ENCODE measurements at places on chromosomes 3 and 15. TPM values are rescaled to one million over a fixed set of nuclear protein-coding genes. Genes with fewer than 3 reads are reported as not detected.

BFSP2 gene
- not detected for total RNA-seq

STRA6 gene
- not detected for total RNA-seq

GRIP2 gene
- under 0.01 TPM for total RNA-seq

ARPP19 gene
- 65.2 TPM for total RNA-seq

IL5RA gene
- total RNA-seq, result not detected

- no peak for DNase-seq
Measured at GRCh38 chr15:77012868-77013267, 17.9 kb downstream of the PSTPIP1 start.

GRCh38 chr3:73508330-73508954 lies 116.3 kb downstream of the PDZRN3 start:
- peak; percentile 81 for DNase-seq

DNA sequence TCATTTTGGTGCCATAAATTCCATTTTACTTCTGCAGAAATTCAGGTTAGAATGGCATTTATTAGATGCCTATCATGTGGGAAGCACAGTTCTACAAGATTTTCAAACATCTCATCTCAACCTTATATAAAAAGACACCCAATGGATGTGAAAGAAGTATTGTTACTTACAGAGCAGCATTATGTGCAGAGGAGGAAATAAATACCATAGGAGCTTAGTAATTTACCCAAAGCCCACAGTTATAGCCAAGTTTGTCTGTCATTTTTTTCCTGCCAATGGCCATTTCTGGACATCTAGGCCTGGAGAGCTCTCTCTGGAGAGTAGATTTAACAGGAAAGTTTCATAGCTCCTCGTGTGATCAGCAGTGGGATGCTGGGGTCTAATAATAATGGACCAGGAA lies 659.4 kb upstream of the NAALADL2 start:
- peak; percentile 18 for DNase-seq

DNA sequence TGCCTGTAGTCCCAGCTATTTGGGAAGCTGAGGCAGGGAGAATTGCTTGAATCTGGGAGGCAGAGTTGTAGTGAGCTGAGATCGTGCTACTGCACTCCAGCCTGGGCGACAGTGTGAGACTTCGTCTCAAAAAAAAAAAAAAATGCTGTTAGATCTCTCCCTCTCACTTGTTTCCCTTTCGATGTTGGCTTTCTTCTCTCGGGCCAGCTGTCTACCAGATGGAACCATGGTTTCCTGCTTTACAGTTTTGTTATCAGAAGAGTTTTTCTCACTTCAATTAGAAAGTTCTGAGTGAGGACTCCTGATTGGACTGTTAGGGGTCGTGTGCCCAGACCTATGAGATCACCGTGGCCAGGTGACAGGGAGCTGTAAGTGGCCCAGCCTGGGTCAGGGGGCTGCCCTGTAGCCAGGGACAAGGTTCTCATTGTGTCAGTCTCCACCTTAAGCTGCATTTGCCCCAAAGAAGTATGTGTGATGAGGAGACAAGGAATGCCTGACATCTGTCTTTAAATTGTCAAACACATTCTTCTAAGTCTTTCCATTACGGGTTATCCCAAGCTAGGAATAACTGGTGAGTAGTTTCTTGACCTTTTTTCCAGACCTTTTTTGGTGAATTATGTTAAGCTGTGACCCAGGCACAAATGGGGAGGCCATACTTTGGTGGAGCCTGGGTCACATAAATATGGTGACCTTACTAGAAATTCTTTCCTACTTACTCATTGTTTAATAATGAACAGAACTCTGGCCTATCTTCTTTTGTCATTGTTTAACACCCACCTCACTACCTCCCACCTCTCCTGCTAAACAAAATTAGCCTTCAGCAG lies 25.2 kb downstream of the SNAPC5 start:
- peak; percentile 50 for DNase-seq

GRCh38 chr3:185807445-185808068 lies 17.3 kb downstream of the IGF2BP2 start:
- DNase-seq, result peak; percentile 94

- DNase-seq, result no peak
Measured at GRCh38 chr15:29569533-29570092, 252.7 kb downstream of the TJP1 start.

GRCh38 chr15:57165992-57166391 lies 210.3 kb upstream of the CGNL1 start:
- peak; percentile 59 for DNase-seq

GRCh38 chr3:65893631-65894030 lies 145.1 kb downstream of the MAGI1 start:
- DNase-seq, result no peak

DNA sequence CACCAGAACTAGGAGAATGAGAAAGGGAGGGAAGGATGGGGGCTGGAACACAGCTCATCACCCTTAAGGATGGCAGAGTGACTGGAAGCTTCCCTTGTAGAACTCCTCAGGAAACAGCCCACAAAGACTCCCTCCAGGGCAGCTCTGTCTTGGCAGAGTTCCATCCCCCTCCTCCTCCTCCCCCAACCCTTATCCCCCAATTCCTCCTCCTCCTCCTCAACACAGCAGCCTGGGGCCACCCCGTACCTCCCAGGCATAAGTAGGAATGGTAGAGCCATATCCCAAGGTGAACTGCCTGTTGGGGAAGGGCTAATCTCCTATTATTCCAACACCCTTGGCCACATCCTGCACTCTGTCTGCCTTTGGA lies 38.8 kb downstream of the ADCY5 start:
- DNase-seq, result no peak

GRCh38 chr3:150789451-150789850 lies 26.5 kb upstream of the SIAH2 start:
- no peak for DNase-seq

DNA sequence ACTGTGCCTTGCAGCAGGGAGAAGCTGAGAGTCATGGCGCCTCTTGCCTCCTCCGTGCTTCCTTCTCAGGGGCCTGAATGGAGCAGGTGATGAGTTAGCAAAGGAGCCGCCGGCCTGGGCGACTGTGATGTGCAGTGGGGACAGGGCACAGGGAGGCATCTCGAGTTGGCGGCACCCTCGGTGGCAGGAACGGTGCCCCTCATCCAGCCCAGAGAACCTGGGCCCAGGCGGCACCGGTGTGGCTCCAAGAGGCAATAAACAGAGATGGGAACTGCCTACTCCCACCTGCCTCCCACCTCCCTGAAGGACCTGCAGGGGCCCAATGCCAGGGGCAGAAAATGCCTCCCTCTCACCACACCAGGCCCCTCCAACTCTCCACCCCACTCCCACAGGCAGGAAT lies 6.2 kb downstream of the SLC41A3 start:
- no peak for DNase-seq

DNA sequence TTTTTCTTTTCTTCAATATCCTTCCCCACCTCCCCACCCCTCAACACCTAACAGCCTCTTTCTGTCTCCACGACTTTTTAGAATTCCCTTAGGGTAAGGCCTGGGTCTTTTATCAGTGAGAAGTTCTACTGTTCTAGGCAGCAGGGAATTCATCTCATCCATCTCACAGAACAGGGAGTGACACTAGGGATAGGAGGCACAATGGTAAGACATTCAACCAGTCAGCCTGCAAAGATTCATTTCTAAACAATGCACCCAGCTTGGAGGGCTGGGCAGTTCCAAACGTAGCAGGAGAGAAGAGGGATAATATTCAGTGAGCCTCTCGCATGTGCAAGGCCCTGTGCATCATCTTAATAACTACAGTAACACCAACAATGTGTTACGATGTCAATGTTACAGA lies 43.6 kb downstream of the LRIG1 start:
- DNase-seq, result no peak

DNA sequence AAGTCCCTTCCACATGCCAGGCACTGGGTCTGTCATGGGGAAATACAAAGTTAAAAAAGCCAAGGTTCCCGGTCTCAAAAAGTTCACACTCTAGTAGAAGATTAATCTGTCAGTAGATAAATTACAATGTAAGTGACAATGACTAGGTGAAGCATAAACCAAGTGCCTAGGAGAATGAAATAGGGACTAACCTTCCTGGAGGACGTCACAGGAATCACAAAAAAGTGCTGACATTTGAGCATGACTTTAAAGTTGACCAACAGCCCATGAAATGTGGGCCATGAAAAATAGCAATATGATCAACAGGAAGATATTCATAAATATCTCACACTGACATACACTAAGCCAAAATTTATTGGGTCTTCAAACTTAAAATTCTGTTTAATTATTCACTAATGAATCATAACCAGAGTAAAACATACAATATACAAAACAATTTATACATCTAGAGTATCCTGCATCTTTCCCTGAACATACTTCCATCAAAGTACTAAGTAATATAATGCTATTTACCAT lies 20.0 kb downstream of the COPS2 start:
- DNase-seq, result peak; percentile 6

DNA sequence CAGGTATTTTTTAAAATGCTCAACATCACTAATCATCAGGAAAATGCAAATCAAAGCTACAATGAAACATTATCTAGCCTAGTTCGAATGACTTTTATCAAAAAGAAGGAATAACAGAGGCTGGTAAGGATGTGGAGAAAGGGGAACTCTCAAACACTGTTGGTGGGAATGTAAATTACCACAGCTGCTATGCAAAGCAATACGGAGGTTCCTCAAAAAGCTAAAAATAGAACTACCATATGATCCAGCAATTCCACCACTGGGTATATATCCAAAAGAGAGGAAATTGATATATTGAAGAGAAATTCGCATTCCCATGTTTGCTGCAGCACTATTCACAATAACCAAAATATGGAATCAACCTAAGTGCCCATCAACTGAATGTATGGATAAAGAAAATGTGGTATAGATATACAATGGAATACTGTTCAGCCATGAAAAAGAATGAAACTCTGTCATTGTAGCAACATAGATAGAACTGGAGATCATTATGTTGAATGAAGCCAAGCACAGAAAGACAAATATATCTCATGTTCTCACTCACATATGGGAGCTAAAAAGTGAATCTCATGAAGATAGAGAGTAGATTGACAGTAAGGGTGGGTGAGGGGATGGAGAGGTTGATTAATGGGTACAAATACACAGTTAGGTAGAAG lies 19.7 kb upstream of the CLN6 start:
- DNase-seq, result no peak

DNA sequence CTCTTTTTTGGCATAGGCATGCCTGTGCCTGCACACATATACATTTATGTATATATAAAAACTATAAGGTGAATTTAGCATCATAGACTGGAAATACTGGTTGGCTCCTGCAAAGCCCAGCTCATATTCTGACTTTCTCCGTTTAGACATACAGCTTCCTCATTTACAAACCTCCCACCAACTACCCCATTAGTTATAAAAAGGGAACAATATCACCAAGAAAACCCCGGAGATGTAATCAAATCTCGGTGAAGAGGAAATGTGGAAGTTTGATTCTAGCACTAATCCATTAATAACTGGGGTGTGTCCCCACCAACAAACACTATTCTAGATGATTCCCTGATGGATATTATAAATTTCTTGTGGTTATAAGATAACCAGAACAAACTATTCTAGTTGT lies 517.7 kb upstream of the TBL1XR1 start:
- no peak for DNase-seq

DNA sequence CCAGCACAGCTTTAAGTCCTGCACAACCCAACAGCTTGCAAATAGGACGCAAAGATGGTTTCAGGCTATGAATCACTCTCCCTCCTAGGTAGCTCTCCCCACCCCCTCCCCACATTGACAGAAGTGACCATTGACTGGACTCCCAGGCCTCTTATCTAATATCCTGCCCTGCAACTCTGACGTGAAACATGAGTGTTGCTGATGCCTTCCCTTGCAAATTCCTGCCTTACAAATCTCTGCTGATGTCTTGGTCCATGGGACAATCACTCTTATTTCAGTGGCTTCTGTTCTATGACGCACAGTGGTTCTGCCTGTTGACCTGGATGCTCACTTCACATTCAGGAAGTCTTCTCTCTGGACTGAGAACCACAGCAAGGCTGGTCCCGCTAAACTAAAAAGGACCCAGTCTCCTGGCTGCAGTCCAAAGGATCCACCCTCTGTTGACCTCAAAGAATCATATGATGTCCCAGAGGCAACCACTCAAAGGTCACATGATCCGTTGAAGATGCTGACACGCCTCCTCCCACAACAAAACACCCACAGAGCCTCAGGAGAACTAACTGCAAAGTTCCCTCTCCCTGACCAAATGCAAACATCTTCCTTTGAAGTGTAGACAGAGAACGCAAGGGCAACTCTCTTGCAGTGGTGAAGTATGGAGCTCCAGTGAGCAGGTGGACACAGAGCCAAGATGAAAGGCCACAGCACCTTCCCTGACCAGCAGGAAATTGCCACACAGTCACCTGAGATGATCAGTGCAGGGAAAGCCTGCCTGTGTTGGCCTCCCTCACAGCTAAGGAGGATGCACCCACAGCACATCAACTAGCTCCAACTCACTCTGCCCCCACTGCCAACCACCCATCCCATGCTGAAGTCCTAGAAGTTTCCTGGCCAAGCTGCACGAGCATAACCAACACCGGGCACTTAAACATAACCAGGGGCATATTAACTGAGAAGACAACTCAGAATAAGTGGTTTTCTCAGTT lies 112.3 kb downstream of the ADAMTS17 start:
- no peak for DNase-seq

GRCh38 chr3:120569222-120570057 lies 26.7 kb upstream of the NDUFB4 start:
- DNase-seq, result peak; percentile 32

- DNase-seq, result peak; percentile 22
Measured at GRCh38 chr3:29924783-29925561, 644.1 kb downstream of the RBMS3 start.

- peak; percentile 79 for DNase-seq
Measured at GRCh38 chr3:170494766-170495165, 76.1 kb downstream of the CLDN11 start.

Data from IMR-90 (cell line).